ENCODE measurements at places on chromosomes 3 and 15.

GRCh38 chr3:153026026-153026425, 136.0 kb upstream of the RAP2B start:
- no peak for DNase-seq

GRCh38 chr3:142945023-142945422, 18.5 kb downstream of the PAQR9 start:
- no peak for DNase-seq

DNA sequence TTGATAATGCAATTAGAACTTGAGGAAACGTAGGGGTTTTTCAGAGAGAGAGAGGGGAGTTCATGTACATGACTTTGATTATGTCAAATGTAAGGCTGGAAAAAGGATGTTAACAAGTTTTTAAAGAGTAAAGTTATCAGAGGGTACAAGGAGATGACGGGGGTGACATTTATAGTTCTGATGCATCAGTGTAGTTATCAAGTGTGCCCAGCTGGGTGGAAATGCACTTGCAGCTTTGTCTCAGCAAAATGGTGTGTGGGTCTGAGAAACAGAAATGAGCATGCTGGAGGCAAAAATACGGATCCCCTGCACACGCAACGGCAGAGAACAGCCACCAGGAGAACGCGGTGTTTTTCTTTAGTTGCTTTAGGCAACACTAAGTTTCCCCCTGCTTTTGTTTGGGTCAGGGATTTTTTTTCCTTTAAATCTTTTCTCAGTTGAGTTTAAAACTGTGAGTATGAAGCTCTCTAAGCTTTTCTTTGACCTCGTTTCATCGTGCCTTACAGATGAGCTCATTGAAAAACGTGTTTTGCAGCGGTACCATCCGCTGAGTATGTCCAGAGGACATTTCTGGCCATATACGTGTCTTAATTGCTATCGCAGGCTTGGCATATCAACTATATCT, 205.4 kb downstream of the PDZRN3 start:
- no peak for DNase-seq

DNA sequence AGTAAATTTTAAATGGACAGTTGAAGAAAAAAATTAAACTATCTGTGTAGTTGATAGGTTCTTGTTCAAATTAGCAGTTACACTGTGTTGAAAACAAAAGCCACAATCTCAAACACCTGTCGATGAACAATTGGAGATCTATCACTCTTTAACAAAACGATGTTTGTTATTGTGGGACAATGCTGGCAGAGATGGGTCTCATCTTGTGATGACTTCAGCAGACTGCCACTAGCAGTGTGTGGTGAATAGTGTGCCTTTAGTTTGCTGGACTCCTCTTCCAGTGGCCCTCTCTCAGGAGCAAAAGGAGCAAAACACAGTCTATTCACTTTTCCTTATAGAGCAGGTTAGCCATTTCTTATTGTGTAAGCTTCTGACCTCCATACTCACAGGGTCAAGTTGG, 14.7 kb upstream of the TRIM59 start:
- DNase-seq = peak; percentile 43

- no peak for DNase-seq
Measured at GRCh38 chr3:107855710-107856109, 235.1 kb downstream of the CD47 start.

DNA sequence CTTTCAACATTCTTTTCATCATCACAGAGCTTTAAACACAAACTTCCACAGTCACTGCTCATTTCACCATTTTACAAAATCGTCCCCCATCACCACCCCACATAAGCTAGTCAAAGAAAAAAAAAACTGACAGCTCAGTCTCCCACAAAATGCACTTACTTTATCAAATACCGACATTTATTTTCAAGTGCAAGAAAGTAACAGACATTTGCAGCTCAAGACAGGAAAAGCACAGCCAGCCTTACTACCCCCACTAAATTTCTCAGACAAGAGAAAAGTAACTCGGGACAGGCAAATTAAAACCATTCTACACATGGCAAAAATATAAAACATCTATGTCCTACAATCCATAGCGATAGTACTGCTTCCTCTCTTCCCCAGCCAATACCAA, 402.4 kb downstream of the SHQ1 start:
- DNase-seq = no peak

GRCh38 chr15:90181776-90182175, 19.4 kb upstream of the SEMA4B start:
- DNase-seq = no peak

- peak; percentile 34 for DNase-seq
Measured at GRCh38 chr15:80567721-80568157, 127.4 kb upstream of the ABHD17C start.

DNA sequence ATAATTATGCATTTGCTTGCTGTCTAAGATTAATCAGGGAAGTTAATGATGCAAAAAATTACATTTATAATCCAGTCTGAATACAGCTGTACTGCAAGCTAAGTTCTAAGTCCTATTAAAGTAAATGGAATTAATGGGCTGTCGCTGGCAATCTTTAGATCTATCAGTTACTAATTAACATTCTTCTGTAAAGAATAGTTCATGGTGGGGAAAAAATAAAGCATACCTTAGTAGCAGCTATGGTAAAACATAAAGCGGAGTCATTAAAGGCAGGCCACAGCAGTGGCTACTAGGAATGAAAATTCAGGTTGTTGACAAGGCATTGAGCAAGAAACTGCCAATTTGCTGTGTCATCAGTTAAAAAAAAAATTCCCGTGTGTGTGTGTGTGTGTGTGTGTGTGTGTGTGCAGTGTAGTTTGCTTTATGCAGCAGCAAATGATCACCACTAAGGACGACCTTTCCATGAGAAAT, 129.8 kb downstream of the ZNF385D start:
- no peak for DNase-seq

- no peak for DNase-seq
Measured at GRCh38 chr15:67105065-67105951, 39.9 kb downstream of the SMAD3 start.

DNA sequence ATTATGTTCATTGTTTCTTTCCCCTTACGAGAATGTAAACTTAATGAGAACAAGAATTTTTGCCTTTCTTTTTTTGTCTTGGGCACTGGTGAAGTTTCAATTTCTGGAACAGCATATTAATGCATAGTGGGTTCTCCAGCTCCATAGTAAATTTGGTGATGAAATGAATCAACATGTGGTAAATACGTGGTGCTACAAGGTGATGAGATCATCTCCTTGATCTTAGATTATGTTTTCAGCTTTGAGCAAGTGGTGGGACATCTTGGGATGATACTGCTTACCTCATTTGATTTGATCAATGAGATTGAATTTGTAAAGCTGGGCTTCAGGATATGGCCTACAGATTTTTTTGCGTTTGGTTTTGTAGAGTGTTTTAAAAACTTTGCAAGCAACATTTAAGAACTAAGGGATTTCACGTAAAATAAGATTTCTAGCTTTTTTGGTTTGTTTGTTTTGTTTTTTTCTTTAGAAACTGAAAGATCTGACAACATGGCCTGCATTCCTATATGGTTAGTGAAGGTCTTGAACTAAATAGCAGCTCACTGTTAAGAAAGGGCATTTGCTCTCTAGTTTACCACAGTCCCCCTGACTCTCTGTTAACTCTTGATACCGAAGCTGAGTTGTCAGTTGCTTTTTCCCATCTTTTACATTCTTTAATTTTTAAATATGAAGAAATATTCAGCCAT, 45.6 kb downstream of the FNDC3B start:
- no peak for DNase-seq

DNA sequence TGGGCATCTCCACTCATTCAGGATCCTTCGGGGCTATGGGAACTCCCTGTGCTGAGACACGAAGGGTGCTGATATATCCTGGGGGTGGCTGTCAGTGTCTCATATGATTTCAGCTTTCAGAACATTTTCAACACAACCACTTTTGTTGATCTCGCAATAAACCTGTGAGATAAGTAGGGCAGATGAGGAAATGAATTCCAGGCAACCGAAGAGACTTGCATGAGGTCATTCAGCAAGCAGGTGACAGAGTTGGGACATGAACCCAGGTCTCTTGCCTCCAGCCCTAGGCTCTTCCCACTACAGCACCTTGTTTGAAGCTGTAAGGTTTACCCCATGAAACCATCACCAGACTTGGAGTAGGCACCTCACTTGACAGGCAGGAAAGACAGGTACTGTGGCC, 16.6 kb downstream of the DUOX1 start:
- no peak for DNase-seq

GRCh38 chr3:14483286-14483685, 56.9 kb downstream of the GRIP2 start:
- no peak for DNase-seq

DNA sequence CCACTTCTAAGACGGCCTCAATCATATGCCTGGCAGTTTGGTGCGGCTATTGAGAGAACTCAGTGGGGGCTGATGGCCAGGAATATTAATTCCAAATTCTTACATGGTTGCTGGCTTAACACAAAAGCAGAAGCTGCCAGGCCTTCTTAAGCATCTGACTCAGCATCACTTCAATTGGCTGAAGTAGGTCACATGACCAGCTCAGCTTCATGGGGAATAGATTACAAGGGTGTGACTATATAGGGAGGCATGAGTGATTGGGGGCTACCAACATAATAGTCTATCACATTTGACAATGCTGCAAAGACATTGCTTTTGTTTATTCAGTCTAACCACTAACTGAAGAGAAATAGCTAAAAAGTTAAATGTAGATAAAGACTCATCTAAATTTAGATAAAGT, 101.6 kb upstream of the ANKRD28 start:
- DNase-seq = no peak

GRCh38 chr15:48718646-48719045, 73.1 kb upstream of the FBN1 start:
- DNase-seq = no peak

DNA sequence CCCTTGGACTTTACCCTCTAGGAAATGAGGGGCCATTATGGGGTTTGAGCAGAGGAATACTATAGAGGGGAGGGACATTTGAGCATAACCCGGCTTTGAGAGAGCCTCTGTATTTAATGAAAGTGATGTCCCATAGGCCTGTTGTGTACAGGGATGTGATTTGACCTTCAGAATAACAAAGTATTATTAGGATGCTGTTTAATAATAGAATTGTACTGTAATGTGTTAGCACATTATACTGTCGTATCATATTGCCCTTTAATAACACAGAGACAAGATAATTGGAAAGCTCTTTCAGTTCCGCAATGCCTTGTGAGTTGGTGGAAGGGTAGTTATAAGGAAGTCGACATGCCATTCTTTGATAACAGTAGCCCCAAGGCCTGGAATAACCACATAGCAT, 328.3 kb downstream of the RYR3 start:
- no peak for DNase-seq

DNA sequence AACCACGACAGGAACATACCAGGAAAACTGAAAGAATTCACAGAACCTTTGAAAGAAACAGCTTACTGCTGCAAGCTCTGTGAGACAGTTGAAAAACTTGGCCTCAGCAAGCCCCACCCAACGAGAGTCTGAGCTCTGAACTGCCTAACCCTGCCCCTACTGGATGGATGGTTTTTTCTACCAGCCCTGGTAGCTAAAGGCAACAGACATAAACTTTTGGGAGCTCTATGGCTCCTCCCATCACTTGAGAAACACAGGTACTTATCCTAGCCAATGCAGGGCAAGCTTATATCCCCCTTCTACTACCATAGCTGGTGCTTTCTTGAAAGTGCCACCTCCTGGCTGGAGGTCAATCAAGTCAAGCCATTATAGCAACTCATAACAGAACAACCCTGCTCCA, 471.8 kb downstream of the GRM7 start:
- no peak for DNase-seq

DNA sequence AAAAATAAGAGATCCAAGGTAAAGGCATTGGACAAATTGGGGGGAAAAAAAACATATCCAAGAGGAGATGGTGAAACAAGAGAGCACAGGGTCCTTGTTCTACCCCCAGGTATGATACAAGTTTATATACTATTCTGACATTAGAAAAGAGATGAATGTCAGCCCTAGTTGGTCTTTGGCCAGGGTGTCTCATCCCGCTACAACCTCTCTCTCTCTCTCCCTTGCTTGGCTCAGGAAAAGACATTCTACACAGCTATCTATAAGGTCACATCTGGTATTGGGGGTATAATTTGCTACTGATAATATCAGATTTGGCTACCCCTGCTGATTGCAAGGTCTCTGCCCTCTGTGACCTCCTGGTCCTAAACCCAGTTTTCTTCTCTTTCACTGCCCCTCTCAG, 117.2 kb downstream of the GOLIM4 start:
- no peak for DNase-seq

GRCh38 chr3:126355777-126356372, 1.3 kb downstream of the KLF15 start:
- peak; percentile 96 for DNase-seq

DNA sequence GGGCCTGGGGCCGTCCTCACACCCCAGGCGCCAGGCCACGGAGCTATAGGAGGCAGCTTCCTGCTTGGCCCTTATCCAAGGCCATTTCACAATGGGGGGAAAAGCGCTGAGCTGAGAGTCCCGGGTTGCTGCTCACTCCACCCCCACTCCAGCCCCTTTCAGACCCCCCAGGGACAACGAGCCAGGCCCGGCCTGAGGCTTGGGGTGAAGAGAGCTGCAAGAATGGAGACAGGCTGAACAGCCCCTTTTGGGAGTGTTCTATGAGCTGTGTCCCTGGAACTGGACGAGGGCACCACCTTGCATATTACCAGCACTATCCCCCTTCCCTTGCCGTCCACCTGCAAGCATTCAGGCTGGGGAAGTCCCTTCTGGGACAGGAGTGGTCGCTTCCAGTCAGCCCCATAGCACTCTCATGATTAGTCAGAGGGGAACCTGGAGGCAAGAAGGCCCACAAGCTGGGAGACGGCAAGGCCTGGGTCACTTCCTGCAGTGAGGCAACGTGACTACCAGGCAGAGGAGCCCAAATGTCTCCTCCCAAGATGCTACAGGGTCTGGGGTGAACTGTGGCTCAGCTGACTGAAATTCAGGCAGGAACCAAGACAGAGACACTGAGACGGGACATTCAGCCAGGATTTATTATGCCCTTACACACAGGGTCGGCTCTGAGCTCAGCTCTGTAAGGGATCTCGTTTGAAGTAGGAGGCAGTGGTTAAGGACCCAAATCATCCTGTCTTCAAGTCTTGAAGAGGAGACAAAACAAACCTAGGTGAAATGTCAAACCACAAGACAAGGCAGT, 8.6 kb upstream of the SRP14 start:
- no peak for DNase-seq

GRCh38 chr15:55164284-55164683, 32.5 kb downstream of the RSL24D1 start:
- DNase-seq = no peak

DNA sequence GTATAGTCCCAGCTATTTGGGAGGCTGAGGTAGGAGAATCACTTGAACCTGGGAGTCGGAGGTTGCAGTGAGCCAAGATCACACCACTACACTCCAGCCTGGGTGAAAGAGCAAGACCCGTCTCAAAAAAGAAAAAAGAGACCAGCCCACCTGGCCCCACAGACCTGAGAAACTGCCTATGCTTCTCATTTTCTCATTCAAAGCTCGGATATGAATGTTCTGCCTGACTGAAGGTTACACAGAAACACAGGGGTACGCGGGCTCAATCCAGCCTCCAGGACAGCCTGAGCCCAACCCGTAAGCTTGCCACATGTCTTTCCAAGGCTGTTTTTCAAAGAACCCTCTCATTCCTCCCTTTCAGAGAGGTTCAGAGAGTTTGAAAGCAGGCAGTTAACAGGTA, 9.7 kb upstream of the LRRC15 start:
- no peak for DNase-seq
